Skin of body (tissue), 3 donors: ENCODE measurements at places on chromosomes 7 and 10. TPM values are rescaled to one million over a fixed set of nuclear protein-coding genes. Genes with fewer than 3 reads are reported as not detected.

GRCh38 chr7:78635026-78635793 lies 818.3 kb downstream of the MAGI2 start:
- no peak for DNase-seq

DNA sequence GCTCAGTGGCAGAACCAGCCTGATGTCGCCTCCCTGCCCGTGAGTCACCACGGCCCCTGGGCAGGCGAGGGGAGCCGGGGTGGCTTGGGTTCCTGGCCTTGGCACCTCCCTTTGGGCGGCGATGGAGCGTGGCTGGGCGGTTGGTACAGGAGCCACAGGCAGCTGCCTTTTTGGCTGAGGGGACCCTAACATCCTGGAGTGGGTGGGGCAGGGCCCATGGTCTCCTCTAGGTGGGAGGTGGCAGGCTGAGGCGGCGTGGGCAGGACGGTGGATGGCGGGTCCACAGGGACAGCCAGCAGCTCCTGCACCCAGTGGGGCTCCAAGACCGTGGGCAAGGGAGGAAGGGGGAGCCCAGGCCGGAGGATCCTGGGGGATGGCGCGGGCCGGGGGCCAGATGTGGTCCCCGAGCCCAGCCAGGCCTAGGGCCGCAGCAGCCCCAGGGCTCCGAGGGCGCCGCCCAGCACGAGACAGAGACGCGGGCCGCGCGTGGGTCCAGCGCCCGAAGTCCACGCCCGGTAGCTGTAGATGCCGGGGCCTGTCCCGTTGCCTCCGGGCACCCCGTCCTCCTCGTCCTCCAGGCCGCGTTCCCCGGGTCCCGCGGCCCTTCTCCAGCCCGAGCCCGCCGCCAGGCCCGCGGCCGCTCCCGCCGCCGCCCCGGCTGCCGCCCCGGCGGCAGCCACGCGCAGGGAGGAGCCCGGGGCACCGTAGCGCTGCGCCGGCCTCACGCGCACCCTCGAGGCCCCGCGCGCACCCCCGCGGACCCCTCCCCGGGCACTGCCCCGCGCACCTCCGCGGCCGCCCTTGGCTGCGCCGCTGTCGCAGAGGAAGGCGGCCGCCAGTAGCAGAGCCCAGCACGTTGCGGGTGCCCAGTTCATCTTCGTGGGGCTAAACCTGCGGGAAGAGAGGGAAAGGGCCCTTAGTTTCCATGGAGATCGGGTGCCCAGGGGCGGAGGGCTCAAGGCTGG lies 1.3 kb downstream of the SPRN start:
- no peak for DNase-seq

- DNase-seq = no peak
Observed at GRCh38 chr10:118471863-118472262, 123.6 kb downstream of the PRLHR start.

RNF32 gene
- 0.89 TPM for total RNA-seq

MINDY4 gene
- total RNA-seq = 5.2 TPM

DNA sequence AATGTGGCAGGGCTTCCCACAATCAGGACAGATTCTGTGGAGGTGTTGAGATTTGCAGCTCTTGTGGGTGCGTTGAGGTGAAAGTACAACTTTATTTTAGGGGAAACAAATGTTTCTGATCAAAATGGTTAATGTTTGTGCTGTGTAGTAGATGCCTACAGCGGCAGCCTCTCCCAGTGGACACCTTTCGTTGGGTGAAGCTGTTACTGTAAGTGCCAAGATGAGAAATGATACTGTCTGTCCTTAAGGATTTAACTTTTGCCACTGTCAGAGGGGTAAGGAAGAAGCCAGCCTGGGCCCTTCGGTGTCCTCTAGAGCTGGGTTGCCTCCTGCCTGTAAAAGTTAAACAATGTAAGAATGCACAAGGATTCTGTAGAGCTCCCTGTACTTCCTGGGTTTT lies 27.9 kb downstream of the DOCK1 start:
- DNase-seq = no peak

DNA sequence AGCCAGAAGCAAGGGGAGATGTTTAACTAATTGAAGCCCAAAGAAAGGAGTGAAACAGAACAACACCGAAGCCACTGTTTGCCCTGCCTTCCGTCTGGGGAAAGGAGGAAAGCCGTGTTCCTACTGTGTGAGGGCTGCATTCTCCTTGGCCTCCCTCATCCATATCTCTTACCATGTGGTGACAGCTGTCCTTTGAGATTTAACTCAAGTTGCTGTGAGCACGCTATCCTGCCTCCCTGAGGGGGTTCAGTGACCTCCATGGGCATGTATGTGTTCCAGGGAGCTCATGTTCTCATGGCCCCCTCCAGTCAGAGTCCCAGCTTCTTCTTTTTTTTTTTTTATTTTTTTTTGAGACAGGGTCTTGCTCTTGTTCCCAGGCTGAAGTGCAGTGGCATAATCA lies 26.2 kb upstream of the CRHR2 start:
- no peak for DNase-seq

ACBD7 gene
- total RNA-seq = 0.99 TPM

- DNase-seq = peak; percentile 65
Observed at GRCh38 chr10:59177031-59177797, 771 bp downstream of the PHYHIPL start.

GRCh38 chr7:1348096-1348822 lies 111.0 kb downstream of the MICALL2 start:
- DNase-seq = no peak

C10orf95 gene
- total RNA-seq = 0.39 TPM

DNA sequence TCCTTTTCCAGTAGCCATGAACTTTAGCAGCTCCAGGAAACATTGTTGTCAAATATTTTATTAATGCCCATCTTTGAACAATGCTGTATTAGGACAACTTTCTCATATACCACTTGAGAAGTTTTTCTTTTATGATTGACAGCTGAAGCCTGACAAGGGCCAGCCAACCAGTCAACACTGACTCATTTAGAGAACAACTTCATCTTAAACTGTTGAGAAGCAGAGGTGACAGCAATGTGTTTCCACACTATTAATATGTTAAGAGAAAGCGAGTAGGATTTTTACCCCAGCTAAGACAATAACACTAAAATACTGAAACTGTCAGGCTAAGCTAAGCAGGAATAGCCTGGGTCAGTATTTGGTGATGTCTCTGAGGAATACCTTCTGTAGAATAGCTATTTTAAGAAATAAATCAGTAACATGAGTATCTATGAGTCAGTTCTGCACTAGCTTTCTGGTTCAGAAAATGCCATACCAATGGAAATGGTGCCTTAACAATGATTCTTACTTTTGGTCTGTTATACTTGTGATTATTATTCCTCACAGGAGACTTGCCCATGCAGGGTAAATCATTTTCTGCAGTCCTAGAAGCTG lies 168.8 kb upstream of the POT1 start:
- no peak for DNase-seq

- DNase-seq = no peak
Observed at GRCh38 chr10:52020702-52021101, 293.4 kb upstream of the DKK1 start.

DNA sequence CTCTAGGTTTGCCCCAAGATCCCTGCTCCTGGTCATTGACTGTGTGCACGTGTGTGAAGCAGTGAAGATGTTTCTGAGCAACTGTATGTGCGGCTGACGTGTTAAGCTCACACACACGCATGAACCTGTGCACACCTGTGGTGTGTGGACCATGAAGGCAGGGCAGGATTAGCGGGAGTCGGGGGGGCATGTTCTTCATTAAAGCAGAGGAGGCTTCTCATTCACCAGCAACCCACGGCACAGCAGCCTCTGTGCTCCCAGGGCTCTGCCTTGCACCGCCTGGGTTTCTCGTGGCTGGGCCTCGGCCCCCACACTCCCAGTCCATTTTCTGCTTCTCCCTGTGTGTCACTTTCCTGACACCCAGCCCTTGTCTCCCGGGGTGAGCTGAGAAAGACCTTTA lies 824 bp upstream of the TACR2 start:
- DNase-seq = no peak

DNA sequence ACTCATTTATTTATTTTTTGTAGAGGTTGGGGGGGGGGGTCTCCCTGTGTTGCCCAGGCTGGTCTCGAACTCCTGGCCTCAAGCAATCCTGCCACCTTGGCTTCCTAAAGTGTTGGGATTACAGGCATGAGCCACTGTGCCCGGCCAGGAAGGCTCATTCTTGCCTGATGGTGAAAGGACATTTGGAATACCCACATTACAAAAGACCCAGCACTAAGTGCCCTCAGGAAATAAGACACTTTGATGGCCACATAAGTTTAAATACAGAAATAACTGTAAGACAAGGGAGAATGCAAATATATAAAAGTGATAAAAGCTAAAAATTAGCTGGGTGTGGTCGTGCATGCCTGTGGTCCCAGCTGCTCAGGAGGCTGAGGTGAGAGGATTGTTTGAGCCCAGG lies 8.0 kb upstream of the SERPINE1 start:
- no peak for DNase-seq

NANOS1 gene
- total RNA-seq = 3.0 TPM

- no peak for DNase-seq
Observed at GRCh38 chr7:158284121-158284520, 303.5 kb downstream of the PTPRN2 start.

STEAP1B gene
- total RNA-seq = 2.0 TPM

DNA sequence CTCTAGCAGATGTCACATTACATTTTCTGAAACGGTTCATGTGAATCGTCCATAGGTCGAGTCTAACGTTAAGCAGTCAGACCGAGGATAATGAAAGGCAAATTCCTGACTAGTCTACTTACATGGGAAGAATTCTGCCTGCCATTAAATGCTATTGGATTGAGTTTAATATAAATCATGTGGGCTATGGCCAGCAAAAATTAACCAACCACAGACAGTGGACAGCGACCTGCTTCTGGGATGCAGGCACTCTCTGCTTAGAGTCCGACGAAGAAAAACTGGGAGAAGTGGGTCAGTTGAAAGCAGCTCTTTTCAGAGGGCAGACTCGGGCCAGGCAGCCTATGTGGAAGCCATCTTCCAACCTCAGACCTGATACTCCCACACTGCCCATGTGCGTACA lies 16.6 kb downstream of the PIP4K2A start:
- DNase-seq = no peak

- no peak for DNase-seq
Observed at GRCh38 chr7:73858807-73859206, 2.2 kb upstream of the TMEM270 start.

DNA sequence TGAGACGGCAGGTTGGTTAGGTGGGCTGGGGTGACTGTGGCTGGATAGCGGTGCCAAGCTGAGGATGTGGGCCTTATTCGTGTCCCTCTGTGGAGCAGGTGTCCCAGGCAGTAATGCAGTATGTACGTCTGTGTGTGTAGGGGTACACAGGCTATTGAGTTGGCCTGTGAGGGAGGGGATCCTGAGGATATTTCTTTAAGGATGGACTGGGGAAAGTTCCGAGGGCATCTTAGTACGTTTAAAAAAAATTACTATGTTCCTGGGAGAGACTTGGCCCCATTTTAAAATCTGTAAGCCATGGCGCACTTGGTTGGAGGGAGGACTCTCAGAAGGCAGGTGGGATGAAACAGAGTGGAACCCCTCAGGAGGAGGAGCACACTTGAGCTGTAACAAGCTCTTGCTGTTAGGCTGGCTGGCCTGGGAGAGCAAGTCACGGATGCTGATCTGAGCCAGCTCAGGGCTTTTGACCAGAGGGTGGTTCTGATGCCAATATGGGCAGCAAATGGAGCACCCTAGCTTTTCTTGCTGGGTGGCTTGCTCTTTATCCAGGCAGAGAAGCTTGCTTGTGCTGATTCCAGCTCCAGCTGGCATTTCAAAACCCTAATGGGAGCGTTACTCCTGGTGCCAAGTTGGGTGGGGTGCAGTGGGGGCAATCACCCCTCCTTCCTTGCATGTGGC lies 765 bp downstream of the WBP1L start:
- DNase-seq = no peak

EPO gene
- total RNA-seq = not detected

- DNase-seq = no peak
Observed at GRCh38 chr10:62011558-62011957, 110.1 kb downstream of the ARID5B start.

GRCh38 chr10:124156524-124157260 lies 63.3 kb upstream of the CHST15 start:
- no peak for DNase-seq

DNA sequence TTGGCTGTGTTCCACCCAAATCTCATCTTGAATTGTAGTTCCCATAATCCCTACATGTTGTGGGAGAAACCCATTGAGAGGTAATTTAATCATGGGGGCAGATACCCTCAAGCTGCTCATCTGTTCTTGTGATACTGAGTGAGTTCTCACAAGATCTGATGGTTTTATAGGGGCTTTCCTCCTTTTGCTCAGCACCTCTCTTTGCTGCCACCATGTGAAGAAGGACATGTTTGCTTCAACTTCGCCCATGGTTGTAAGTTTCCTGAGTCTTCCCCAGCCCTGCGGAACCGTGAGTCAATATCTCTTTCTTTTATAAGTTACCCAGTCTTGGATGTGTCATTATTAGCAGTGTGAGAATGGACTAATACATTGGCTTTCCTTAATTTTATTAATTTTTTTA lies 527.8 kb downstream of the MDFIC start:
- no peak for DNase-seq

DNA sequence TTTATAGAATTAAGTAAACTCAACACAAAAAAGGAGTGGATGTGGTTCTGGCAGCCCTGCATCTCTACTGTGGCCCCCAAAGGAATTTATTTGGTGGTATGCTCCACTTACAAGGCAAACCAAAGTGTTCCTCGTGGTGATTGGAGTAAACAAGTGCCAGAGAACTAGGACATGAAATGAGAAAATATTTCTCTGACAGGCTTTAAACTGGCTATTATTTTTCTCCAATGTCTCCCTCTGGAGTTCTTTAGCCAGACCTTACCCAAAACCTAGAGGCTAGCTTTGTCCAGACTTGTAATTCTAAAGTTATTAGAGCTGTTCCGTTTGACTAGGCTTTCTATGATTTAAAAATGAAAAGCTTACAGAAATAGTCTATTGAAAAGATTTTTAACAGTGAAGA lies 990.1 kb downstream of the CNTNAP2 start:
- no peak for DNase-seq

GRCh38 chr10:108749042-108749441 lies 1174.3 kb downstream of the XPNPEP1 start:
- DNase-seq = no peak

DNA sequence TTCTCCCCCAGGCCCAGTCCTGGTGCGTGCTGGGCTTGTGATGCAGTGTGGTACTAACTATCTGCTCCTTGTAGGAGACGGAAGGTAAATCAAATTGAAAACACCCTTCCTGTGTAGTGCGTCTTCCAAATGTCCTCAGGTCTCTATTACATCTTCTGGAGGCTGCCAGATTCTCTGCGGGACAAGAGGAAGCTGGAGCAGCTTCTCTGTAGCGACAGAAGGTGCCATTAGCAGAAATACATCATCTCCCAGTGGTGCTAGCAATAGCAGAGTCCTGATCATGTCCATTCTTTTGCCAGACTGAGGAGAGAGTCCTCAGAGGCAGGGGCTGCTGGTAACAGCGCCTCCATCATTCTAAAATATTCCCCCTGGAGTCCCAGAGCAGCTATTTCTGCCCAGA lies 675.2 kb downstream of the LRMDA start:
- DNase-seq = no peak

GRCh38 chr10:10886861-10887531 lies 130.7 kb upstream of the CELF2 start:
- DNase-seq = no peak

- DNase-seq = no peak
Observed at GRCh38 chr10:60986791-60987190, 42.8 kb upstream of the RHOBTB1 start.
